Esophagus squamous epithelium (tissue), 5 donors: ENCODE measurements at places on chromosomes 11 and 22.

DNA sequence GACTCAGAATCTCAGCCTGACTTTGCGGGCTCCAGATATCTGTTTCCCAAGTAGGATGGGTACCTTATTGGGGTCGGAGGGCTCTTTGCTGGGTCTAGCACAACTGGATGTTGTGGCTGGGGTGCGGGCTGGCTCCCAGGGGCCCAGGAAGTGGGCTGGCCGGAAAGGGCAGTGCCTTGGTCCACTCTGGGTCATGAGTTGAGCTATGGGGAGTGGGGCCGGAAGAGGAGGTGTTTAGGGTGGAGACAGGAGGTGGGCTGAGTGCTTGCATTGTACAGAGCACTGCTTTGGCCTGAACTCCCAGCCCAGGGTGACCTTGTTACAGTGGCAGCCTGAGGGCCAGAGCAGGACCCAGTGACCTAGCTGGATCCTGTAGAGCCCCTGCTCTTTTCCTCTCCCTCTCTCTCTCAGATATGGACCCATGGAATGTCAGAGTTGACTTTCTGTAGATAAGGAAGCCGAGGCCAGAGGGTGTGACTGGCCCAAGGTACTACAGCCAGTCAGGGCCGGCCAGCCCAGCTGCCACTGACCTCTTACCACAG is 13.2 kb downstream of the PHLDB1 start:
- DNase-seq, result no peak

DNA sequence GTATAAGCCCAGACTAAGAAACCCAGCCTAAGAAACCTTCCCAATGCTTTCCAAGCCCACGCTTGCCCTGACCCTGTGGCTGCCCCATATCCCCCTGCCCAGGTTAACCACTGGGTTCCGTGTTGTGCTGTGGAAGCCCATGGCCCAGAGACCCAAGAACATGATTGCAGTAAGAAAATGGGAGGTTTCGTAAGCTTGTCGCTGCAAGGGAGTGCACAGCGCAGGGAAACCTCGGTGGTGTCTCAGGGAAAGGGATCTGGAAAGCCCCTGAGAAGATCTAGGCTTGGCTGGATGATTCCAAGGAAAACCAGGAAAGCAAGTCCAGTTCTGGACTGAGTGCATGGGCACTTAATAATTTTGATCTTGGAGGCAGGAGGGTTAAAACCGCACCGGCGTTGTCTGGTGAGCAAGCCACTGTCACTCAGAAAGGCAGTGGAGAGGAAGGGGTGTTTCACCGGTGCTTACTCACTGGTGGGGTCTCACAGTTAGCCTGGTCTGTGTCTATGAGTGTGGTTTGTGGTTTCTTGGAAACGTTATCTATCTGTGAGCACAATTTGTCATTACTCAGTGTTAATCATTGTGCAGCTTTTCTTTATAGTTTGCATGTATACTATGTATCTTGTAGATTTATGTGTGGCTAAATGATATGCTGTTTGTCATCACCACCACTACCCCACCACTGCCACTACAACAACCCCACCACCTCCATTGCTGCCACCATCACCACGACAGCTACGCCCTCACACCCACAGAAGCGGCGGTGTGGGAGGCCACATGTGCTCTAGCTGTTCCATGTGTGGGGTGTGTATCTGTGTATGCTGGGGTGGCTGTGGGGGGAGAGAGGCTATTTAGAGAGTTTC is 53.3 kb upstream of the PRDM11 start:
- DNase-seq, result no peak

GRCh38 chr11:114551060-114551459 is 8.6 kb downstream of the NXPE1 start:
- no peak for DNase-seq

- DNase-seq, result no peak
These were observed 9.2 kb downstream of the OR5A2 start for GRCh38 chr11:59417023-59417422.

- no peak for DNase-seq
These were observed 48.1 kb upstream of the FGF3 start for GRCh38 chr11:69867076-69868005.

- DNase-seq, result no peak
These were observed 348.4 kb downstream of the AASDHPPT start for GRCh38 chr11:106425819-106426218.

- no peak for DNase-seq
These were observed 112.9 kb downstream of the SPON1 start for GRCh38 chr11:14075118-14076078.
